ENCODE measurements at places on chromosomes 5 and 9. TPM values are rescaled to one million over a fixed set of nuclear protein-coding genes. Genes with fewer than 3 reads are reported as not detected.

- no peak overlapping the region for H3K27ac ChIP-seq
- H3K36me3 ChIP-seq = no peaks in the 10 kb centered on the region
- H3K27me3 ChIP-seq = no peaks in the 10 kb centered on the region
- no peaks in the 10 kb centered on the region for H3K4me1 ChIP-seq
- no peak for DNase-seq
- no peak overlapping the region for H3K4me3 ChIP-seq
Observed at GRCh38 chr5:83914199-83914598, 193.5 kb upstream of the HAPLN1 start.

DNA sequence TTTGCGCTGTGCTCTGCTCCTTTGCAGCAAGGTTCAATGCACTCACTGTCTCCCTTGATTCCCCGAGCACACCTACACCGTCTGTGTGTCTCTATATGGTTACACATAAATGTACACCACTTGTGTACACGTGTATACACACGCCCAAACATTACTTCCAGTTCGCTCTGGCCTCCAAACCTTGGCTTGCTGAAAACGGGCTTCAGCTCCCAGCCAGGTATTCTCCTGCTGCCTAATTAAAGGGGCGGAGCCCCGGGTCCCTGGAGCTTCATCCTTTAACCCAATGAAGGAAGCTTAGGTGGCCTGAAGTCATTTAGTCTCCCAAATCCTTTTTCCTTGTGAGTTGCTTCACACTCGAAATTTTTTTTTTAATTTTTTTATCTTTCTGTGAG lies 4.6 kb downstream of the ISL1 start:
- no peak overlapping the region for H3K4me3 ChIP-seq
- peaks cover 6% of the 10 kb centered on the region for H3K4me1 ChIP-seq
- no peak for DNase-seq
- peaks cover 3% of the 10 kb centered on the region for H3K27me3 ChIP-seq

- H3K4me1 ChIP-seq = peaks cover 4% of the 10 kb centered on the region
- H3K27ac ChIP-seq = no peak overlapping the region
- DNase-seq = no peak
Observed at GRCh38 chr9:70533492-70533891, 119.0 kb upstream of the KLF9 start.

GRCh38 chr5:107359033-107359915 lies 311.5 kb downstream of the EFNA5 start:
- DNase-seq = no peak
- no peaks in the 10 kb centered on the region for H3K27me3 ChIP-seq
- H3K36me3 ChIP-seq = no peaks in the 10 kb centered on the region
- H3K4me3 ChIP-seq = no peak overlapping the region
- no peak overlapping the region for H3K27ac ChIP-seq

GRCh38 chr5:83517072-83517687 lies 45.6 kb downstream of the VCAN start:
- H3K27ac ChIP-seq = no peak overlapping the region
- H3K36me3 ChIP-seq = no peaks in the 10 kb centered on the region
- H3K4me3 ChIP-seq = no peak overlapping the region

DNA sequence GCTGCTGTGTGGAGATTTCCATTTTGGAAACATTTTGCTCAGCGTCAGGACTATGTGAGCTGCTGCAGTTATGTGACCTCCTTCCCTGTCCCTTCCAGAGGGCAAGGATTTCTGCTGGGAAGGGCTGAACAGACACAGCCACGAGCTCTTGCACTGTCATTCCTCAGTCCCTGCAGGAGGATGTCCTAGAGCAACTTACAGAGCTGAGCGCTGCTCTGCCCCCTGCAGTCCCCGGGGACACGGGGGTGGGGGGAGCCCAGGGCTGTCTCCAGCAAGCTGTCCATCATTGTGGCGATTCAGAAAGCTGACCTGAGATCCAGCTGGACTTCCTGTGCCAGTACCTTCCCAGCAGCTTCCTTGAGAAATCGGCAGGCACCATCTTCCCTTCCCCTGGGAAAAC lies 28.0 kb upstream of the MAP1B start:
- H3K27ac ChIP-seq = no peak overlapping the region
- no peaks in the 10 kb centered on the region for H3K4me1 ChIP-seq
- H3K27me3 ChIP-seq = peaks cover 22% of the 10 kb centered on the region
- no peak overlapping the region for H3K4me3 ChIP-seq

DNA sequence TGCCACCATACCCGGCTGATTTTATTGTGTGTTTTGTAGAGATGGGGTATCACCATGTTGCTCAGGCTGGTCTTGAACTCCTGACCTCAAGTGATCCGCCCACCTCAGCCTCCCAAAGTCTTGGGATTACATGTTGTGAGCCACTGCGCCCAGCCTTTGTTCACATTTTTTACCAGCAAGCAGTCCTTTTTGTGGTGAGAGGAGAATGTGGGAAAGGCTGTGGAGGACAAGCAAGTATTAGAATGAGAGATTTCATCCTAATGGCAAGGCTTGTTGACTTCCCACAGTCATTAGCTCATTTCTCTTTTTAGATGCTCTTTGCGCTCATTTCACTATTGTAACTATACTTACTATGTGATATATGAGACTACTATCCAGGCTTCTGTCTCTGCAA lies 6.1 kb downstream of the IL31RA start:
- DNase-seq = no peak
- no peaks in the 10 kb centered on the region for H3K4me1 ChIP-seq
- H3K27me3 ChIP-seq = no peaks in the 10 kb centered on the region
- H3K36me3 ChIP-seq = no peaks in the 10 kb centered on the region

Gene CHSY3
- not detected for polyA plus RNA-seq

Gene CEP78
- 18.4 TPM for polyA plus RNA-seq

Gene TMC1
- polyA plus RNA-seq = not detected

Gene ZFP37
- polyA plus RNA-seq = 0.09 TPM

Gene TMEM174
- not detected for polyA plus RNA-seq

Measured in K562 (cell line).